ENCODE measurements at places on chromosomes 3 and 15.

GRCh38 chr3:11626084-11626463 is 17.6 kb downstream of the VGLL4 start:
- DNase-seq = peak; percentile 40

DNA sequence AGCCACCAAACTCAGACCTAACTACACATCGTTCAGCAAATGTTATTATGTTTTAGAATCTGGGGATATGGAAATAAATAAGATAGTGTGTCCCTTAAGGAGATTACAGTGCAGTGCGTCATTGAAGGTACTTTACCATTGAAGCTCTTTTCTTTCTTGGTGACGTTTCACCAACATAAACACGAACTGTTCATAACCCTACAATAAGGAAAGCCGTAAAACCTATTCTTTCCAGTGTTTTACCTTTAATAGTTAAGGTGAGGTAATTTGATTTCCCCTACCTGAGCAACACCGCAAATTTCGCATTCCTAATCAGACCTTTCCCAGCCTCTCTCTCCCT is 826 bp downstream of the CCDC66 start:
- DNase-seq = no peak

- no peak for DNase-seq
Observed at GRCh38 chr3:13323822-13324221, 96.3 kb downstream of the NUP210 start.

DNA sequence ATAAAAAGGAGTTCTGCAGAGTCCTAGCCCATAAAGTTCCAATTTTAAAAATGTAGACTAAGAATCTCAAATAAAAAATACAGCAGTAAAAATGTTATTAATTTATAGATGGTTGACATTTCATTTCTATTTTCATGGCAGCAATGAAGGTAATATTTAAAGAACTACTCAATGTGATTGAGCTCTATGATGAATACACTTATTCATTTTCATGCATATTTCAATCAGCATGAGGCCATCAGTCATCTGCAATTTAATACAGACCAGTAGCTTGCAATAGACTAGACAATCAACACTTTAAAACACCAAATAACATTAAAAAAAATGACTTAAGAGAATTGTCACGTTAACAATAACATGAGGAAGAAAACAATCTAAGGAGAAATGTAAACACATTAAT is 1295.8 kb upstream of the ALCAM start:
- no peak for DNase-seq

DNA sequence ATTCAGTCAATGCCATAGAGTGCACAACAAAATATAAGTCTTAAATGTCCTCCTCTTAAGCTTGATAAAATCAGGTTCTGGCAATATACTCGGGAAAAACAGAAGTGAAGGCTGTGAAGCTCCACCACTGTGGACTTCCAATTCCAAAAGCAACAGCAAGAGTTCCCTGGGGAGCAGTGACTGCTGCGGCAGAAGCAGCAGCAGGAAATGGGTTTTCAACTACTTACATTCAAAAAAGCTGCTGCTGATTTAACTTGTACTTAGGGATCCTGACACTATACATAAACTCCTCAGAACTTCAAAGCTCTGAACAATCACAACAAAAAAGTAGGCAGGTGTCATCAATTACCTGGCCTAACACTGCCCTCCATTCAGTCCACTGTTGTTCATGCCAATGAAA is 4.7 kb downstream of the CEP152 start:
- no peak for DNase-seq

DNA sequence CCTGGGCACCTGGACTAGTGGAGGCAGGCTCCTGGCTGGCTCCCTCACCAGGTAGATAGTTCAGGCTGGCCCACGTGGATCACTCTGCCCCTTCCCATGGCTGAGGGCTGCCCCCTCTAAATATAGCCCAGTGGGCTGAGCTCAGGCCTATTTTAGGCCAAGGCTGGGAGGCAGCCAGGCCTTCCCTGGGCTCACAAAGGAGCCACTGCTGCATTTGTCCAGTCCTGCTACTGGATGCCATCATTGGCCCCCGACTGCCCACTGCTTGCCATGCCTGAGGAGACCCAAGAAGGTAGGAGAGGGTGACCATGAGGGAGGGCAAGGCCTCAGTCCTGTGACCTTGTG is at the start of gene LSMEM2:
TSS of gene LSMEM2 (plus strand) at position 208 of the 345 bp plus-strand sequence. CDS start at position 235, 27 bp downstream.
- no peak for DNase-seq

DNA sequence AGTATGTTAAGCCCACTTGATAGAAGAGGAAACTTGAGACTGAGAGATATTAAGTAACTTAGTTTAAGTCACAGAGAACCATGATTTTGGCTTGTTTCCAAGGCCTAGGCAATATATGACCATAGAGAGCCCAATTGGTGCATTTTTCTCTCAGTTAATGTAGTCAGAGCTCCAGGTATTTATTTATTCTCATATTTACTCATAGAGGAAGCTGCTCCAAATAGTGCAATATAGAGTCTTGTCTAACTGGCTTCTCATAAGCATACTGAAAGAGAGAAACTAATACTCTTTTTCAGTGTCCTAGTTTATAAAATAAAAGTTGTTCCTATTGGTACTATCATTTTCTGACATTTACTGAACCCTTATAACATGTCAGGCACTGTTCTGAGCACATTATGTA is 15.2 kb downstream of the TRNT1 start:
- no peak for DNase-seq

DNA sequence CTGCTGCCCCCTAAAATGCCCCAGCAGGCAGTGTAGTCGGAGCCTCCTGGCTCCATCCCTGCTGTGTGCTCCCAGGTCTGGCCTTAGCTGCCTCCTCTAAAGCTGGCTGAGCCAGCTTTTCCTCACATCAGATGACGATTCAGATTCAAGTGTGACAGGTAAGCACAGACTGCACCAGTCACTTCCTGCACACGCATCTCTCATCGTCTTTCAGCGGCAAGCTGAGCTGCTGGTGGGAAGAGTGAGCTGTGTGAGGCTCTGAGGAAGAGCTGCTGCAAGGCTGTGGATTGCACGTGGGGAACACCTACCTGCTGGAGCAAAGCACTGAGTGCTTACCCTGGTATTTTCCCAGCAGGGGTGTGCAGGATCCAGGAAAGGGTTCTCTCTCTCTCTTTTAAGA is 88.4 kb upstream of the RPL32 start:
- no peak for DNase-seq

DNA sequence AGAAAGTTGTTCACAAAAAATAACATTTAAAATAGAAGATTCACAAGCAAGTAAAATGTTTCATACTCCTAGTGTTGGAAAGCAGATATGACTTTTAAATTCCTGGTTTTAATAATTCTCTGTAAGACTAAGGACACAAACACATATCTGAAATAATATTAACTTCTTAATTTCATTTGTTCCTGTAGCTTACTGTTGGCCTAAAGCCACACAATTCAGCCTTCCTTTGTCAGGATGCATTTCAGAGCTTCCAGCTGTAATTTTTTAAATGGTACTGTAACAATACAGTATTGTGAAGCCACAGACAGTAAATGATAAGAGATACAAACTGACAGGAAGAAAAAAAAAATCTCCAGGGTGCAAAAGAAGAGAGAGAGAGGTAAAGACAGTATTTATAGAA is 84.2 kb downstream of the TMCC1 start:
- no peak for DNase-seq

DNA sequence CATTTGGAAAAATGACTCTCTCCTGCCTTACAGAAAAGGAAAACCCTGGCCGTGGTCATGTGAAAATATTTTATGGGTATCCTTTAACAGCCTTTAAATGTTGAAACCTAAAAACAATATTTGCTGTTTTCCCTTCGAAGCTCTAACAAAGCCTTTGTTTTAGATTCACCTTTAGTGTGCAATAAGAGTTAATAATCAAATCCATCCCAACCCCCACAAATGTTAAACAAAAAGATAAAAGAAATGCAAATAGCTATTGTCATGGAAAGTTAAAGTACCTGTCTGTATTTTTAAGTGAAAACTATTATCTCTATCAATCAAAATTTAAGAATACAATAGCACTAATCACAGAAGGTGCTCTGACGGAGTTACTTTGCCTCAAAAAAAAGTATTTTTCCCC is 279.3 kb downstream of the FOXP1 start:
- no peak for DNase-seq

- peak; percentile 80 for DNase-seq
Observed at GRCh38 chr15:78007964-78008886, 69.3 kb downstream of the TBC1D2B start.

GRCh38 chr3:161072751-161073150 is 32.4 kb downstream of the B3GALNT1 start:
- DNase-seq = no peak

DNA sequence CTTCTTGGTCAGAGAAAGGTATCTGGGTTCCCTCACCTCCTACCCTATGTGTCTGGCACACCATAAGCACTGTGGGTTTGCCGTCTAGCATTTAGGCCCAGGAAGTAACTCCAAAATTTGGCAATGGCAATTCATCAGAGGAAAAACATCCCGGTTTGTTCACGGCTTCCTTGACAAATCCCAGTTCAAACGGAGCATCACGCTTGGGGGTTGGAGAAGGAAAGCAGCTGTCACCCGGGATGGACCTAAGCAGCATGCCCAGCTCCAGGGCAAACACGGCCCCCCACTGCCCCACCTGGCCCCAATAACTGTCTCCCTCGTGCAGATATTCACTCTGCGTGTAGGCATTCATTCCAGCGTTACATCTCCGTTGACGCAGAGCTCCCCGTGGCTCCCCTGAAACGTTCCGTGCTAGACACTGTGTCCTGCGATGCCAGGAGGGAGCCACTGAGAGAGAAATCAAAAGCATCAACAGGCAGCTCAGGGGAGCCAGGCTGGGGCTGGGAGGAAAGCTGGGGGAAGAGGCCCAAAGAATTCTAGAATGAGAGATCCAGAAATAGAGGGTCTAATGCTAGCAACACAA is 41.4 kb downstream of the NTRK3 start:
- DNase-seq = no peak

- DNase-seq = peak; percentile 52
Observed at GRCh38 chr3:114809668-114810413, 337.2 kb downstream of the ZBTB20 start.

Data from M059J (cell line).